Fibroblast of skin of back (primary cell): ENCODE measurements at places on chromosomes 6 and 20.

GRCh38 chr6:13428583-13429405, 58.6 kb downstream of the GFOD1 start:
- no peak for DNase-seq

- no peak for DNase-seq
These were observed 309.7 kb downstream of the ALDH8A1 start for GRCh38 chr6:134640229-134640628.

DNA sequence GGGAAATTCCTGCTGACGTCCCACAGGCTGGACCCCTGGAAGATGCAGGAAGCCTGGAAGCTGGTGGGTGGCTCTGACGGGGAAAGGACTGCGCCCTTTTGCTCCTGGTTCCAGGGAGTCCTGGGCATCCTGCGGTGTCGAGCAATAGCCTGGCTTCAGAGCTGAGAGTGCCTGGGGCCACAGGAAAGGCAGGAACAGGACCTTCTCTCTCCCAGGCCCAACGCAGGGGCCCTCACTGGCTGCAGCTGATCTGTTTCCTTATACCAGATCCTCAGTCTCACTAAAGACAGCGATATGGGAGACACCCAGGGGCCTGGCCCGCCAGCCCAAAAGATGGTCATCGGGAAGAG, 1.4 kb downstream of the B3GALT4 start:
- no peak for DNase-seq

GRCh38 chr6:16223362-16223761, 15.0 kb upstream of the GMPR start:
- DNase-seq = no peak

DNA sequence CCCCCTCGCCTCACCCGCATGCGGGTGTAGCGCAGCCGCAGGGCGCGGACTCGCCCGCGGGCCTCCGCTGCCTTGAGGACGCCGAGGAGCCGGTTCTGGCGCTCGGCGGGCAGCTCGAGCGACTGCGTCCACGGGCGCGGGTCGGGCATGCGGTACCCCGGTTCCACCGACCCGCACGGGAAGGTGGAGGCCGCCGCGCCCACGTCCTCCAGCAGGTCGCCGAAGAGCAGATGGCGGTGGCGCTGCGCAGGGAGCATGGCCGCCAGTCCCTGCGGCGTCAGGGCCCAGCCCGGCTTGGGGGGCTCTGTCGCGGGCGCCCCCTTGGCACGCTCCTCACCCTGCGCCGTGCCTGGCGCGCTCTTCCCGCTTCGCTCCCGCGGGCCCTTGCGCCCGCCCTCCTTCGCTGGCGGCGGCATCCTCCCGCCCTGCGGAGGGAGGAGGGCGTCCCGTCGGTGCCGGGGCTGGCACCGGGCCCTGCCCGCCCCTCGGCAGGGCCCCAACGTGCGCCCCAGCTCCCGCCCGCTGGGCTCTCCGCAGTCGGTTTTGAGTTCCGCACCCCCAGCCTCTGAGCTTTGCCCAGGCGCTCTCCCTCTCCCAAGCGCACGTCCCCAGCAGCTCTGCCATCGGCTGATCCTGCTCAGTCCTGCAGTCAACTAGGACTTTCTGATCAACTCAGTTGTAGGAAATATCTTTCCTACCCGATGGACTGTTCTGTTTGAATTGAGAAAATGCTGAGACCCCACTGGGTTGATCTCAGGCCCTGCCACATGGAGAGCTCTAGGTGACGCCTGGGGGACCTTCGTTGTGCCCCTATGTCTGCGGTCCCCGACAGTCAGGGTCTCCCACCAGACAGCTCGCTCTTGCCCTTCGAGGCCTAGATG, at the start of gene LKAAEAR1:
Gene LKAAEAR1 (minus strand): TSS at position 595 of the 881 bp plus-strand sequence. CDS start 179 bp downstream, at position 416.
- DNase-seq = no peak

DNA sequence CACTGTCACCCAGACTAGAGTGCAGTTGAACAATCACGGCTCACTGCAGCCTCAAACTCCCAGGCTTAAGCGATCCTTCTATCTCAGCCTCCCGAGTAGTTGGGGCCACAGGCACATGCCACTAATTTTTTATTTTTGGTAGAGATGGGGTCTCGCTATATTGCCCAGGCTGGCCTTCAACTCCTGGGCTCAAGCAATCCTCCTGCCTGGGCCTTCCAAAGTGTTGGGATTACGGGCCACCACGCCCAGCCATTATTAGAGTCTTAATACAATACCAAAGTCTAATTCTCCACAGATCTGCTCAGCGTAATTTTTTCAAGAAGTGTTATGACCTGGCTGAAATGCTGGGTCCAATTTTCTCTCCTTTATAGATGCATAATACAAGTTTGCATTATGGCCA, 3.0 kb downstream of the GCLC start:
- DNase-seq = no peak

DNA sequence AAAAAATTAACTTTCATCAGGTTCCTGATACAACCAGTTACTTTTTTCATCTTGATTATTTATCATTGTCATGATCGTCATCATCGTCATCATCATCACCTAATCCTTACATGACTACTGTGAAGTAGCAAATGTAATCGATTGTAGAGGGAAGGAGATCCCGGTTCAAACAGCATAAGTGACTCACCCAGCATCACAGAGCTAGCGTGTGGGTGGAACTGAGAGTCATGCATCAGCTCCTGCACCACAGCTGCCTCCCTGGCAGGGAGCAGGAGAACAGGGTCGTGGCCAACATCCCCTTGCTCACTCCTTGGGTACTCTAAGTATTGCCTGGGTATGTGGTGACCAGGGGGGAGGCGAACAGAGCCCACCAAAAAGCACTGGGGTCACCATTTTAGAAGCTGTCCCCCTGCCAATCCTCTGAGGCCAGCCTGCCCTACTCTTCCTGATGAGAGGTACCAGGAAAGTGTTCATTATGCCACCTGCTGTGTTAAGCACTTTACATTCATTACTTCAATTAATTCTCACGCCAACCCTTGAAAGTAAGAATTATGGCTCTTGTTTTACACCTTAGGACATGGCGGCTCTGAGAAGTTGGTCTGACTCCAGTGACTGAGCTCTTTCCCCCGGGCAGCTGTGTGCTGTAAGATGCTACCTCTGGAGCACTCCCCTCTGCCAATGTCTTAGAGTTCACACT, 425.2 kb downstream of the CD83 start:
- DNase-seq = peak; percentile 51

DNA sequence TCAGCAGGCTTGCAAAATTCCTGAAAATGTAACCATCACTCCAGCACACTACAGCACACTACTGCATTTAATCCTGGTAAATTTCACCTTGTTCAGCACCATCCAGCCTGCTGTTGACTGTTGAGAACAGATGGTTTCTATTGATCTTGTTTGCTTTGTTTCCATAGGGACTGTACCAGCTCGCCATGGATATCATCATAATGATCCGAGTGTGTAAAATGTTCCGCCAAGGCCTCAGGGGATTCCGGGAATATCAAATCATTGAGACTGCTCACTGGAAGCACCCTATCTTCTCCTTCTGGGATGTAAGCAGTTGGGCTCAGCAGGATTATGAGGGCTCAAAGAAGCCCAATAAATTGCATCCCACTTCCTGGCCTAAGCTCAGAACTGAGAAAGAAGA, 4.1 kb downstream of the CNBD2 start:
- DNase-seq = no peak

GRCh38 chr6:52328729-52329128, 33.2 kb upstream of the PAQR8 start:
- DNase-seq = no peak

DNA sequence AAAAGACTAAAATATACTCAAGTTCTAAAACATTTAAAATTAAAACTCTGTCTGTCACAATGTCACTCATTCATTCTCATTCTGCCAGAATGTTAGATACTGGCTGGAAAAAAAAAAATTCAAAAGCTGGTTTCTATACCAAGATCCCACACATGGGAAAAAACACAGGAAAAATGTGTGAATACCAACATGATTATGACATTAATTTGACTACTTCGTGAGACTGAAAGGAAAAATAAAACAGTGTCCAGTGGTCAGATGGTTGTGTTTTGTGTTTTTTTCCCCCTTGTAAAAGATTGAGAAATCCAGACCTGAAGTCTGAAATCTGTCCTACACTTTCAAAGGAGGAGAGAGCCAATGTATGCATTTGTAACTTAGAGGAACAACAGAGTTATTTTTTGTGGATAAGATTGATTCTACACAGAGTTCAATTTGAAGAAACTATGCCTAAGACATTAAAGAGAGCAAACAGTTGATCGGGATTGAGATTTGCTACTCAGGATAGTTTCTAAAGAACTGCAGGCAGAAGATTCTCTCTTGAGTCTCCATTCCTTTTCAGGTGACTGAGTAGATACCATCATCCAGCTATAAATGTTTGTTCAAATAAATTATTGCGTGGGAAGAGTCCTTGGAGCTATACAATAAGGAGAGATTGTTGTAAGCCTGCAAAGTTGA, 39.2 kb upstream of the TXLNB start:
- DNase-seq = peak; percentile 41

DNA sequence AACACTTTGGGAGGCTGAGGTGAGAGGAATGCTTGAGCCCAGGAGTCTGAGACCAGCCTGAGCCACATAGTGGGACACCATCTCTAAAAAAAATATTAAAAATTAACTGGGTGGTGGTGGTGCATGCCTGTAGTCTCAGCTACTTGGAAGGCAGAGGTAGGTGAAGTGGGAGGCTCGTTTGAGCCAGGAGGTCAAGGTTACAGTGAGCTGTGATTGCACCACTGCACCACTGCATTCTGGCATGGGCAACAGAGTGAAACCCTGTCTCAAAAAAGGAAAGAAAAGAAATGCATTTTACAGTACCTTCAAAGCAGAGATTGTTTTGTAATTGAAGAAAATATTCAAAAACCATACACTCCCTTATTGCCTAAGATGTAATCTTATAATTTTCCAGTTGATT, 6.5 kb downstream of the OCSTAMP start:
- DNase-seq = no peak

GRCh38 chr6:95431637-95432228, 145.6 kb upstream of the MANEA start:
- peak; percentile 19 for DNase-seq

DNA sequence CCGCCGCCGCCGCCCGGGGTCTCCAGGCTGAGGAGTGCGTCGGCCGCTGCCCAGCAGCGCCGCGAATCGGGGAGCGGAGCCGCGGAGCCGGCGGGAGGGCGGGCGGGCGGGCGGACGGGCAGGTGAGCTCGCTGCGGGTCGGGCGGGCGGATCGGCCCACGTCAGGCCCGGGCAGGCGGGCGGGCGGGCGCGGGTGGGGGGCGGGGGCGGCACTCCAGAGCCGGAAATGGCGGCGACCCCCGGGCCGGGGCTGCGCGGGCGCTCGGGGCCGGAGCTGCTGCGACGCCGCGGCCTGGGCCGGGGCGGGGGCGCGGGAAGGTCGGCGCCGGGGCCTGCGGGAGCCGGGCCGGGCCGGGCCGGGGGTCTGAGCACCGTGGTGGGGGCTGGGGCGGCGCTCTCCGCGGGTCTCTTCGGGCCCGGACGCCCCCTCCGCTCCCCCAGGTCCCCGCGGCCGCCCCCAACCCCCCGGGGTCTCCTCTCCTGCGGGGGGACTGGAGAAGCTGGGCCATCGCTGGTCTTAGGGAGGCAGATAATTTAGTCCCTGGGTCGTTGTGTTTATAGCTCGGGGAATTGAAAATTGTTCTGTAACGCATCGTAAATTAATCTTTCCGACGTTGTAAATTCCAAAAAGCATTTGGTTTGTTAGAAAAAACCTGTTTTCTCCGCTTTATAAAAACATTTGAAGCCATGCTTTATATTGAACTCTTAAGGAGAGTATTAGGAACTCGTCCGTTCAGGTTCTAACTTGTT, 451 bp downstream of the DNAJC5 start:
- no peak for DNase-seq

DNA sequence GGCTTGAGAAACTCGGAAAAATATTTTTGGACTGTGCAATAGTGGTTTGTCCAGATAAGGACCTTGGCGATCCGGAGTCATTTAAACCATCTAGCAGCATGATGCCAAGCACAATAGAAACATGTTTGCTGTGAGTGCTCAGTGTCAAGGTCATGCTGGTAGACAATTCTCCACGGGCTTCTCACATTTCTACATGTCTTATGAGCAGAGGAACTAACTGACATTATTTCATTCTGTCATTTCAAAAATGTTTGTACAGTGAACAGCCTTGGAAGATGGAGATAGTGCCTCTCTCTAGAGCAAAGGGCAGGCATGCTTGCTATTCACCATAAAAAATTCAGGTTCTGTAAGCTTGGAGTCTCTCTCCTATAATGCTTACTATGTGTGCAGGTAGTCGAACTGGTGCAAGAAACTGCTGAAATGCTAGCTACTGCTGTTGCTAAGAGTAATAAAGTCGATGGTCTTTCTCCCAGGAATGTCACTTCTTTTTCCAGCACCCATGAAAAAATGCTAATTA, 25.4 kb upstream of the CCN2 start:
- peak; percentile 92 for DNase-seq

GRCh38 chr6:105646391-105646867, 243.5 kb upstream of the PREP start:
- DNase-seq = peak; percentile 1

DNA sequence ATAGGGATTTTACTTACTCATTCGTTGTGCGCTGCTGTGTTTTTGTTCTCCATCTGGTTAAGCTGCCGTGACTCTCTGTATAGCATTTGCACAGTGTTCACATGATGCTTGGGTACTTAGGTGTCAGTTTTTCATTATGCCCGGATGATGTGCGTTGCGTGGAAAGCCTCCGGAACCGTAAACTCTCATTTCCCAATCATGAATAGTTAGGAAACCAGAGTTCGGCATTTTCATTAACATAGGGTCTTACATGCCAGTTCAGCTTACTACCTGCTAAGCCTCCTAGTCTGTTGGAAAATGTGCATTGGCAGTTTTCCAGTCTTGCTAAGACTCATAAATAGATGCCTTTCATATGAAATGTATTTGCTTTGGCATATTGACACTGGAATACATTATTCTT, 483.4 kb upstream of the FLRT3 start:
- peak; percentile 45 for DNase-seq

DNA sequence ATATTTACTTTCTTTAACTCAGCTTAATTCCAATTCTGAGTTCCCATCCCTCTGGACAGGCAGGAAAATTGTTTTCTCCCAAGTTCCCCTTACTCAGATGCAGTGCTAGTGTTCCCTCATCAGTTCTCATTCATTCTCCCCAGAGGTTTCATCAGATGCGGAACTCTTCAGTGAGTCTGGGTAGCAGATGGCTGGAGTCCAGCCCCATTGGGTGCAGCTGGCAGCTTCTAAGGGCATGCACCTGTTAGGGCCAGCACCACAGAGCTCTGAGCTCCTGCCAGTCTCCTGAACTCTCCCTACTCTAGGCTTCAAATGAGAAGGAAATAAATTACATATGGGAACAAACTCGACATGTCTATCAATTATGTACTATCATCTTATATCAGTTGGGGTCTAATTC, 76.6 kb downstream of the SOD2 start:
- no peak for DNase-seq

DNA sequence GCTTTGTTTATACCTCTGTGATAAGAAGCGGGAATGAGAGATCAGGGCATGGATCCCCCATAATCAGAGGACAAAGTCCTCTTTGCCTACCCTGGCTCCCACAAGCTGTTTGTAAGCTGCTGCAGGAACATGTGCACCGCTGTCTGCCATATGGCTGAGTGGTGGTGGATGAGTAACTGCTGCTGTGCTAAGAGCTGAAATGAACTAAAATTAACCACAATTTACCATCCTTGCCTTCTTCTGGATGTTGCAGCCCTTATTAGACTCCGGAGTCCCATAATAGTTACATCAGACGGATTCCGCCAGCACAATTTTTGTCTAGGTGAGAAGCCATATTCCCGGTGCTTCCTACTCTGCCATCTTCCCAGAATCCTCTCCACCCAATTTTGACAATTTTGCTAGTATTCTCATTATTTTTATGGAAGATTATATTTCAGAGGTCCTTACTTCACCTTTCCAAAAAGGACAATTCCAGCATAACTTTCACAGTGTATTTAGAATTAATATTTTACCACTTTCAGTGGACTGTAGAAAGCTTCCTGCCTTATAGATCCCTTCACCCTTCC, 6.0 kb upstream of the CMTR1 start:
- DNase-seq = no peak

GRCh38 chr6:151240036-151240685, 394 bp downstream of the AKAP12 start:
- peak; percentile 91 for DNase-seq
